ENCODE measurements at places on chromosomes 11 and 22. TPM values are rescaled to one million over a fixed set of nuclear protein-coding genes. Genes with fewer than 3 reads are reported as not detected.

SHANK2 gene
- 1.5 TPM for polyA plus RNA-seq

RNF169 gene
- polyA plus RNA-seq, result 11.7 TPM

GRCh38 chr11:39745401-39745800 lies 1714.1 kb downstream of the LRRC4C start:
- no peak for DNase-seq

- DNase-seq, result no peak
These were observed 90.4 kb downstream of the HIPK3 start for GRCh38 chr11:33347490-33348125.

GRCh38 chr11:121936781-121937447 lies 179.1 kb downstream of the BLID start:
- no peak for DNase-seq

DCHS1 gene
- 53.3 TPM for polyA plus RNA-seq

GANAB gene
- 131 TPM for polyA plus RNA-seq

- DNase-seq, result peak; percentile 68
These were observed 89.0 kb downstream of the ISX start for GRCh38 chr22:35154937-35155387.

GRCh38 chr11:110919241-110919922 lies 207.1 kb upstream of the ARHGAP20 start:
- peak; percentile 48 for DNase-seq

DNA sequence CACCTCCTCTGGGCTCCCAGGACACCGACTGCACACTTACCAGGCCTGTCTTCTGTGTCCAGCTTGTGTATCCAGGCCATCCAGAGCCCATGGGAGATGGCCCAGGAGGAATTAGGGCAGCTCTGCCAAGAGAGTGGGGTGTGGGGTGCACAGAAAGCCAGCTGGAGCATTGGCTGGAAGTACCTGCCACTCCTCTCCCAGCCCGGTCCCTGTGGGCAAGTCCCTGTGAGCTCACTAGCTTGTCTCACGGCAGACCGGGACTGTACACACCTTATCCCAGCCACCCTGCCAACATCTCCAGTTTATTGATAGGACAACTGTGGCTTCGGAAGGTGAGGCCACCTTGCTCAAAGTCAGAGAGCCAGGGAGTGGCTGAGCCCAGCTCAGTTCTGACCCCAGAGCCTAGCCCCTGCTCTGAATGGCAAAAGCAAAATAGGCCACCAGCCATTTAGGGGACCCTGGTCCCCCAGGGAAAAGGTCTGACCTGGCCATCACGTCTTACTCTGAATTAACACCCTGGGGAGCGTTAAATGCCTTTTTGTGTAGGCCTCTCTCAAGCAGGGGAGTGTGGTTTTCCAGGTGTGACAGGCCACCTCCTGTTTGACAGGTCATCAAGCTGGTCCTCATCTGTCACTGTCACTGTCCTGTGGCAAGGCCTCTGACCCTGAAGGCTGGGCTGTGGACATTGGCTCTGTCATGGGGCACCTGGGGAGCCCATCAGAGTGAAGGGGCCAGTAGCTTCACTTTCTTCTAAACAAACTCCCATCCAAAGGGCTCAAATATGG lies 15.1 kb downstream of the UQCR10 start:
- DNase-seq, result peak; percentile 14

GRCh38 chr11:121104312-121104762 lies 3.3 kb downstream of the TECTA start:
- peak; percentile 97 for DNase-seq

C22orf42 gene
- polyA plus RNA-seq, result not detected

DNA sequence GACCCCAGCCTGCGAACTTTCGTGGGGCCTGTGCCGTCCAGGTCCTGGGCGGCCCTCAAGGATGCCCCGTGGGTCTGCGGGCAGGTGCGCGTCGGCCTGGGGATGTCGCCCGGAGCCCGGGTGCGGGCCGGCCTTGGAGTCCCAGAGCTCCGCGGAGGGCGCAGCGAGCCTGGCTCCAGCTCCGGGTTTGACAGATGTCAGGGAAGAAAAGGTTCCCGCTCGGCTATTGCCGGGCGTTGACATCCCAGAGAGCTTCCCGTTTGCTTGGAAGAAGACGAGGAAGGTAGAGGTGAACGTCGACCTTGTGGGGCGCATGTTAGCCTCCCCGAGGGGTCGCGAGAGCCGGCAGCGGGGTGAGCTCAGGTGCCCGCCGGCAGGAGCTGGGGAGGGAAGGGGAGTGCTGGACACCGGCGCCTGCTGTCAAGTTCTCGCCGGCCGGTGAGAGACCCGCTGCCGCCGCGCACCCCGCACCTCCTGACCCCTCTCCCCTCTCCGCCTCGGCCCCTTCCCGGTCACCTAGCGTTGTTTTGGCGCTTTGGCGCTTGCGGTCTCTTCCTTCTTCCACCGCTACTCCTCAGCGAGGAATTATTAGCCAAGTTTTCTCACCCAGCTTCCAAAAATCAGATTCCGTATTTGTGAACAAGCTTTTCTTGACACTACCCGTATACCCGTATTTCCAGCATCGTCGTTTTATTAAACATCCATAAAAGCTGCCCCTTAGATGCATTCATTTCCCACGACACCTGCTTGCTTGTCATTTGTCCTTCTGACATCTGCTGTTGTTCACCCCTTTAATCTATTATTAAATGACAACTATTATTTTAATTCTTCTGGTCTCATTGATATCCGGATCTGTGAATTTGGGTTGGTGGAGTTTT lies 1.3 kb downstream of the BMAL1 start:
- DNase-seq, result peak; percentile 16

GRCh38 chr22:40504285-40505249 lies 132.0 kb downstream of the MRTFA start:
- DNase-seq, result no peak

MFRP gene
- polyA plus RNA-seq, result not detected

DNA sequence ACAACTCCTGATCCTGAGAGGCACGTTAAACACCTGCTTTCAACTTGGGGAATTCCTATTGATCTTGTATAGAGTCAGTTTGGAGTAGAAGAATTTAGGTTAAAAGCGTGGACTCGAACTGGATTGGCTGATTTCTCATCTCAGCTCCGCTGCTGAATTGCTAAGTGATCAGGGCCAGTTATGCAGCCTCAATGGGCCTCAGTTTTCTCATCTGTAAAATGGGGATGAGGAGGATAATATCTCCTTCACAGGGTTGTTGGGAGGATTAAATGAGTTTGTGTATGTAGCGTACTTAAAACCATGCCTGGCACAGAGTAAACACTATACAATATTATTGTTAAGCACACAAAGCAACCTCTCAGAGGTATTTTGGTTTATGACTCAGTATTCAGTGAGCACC lies 53.2 kb upstream of the HEPHL1 start:
- no peak for DNase-seq

GRCh38 chr11:69486773-69487291 lies 5.4 kb downstream of the LINC01488 start:
- peak; percentile 67 for DNase-seq

- no peak for DNase-seq
These were observed 70.8 kb downstream of the KCNQ1 start for GRCh38 chr11:2515401-2516275.

ELFN2 gene
- 0.67 TPM for polyA plus RNA-seq

HBE1 gene
- 17.1 TPM for polyA plus RNA-seq

PHLDA2 gene
- polyA plus RNA-seq, result 1.1 TPM

GRCh38 chr11:335779-336658 lies 15.4 kb upstream of the IFITM3 start:
- DNase-seq, result peak; percentile 92

GRCh38 chr11:65744026-65744698 lies 23.6 kb upstream of the RNASEH2C start:
- DNase-seq, result peak; percentile 16

DNA sequence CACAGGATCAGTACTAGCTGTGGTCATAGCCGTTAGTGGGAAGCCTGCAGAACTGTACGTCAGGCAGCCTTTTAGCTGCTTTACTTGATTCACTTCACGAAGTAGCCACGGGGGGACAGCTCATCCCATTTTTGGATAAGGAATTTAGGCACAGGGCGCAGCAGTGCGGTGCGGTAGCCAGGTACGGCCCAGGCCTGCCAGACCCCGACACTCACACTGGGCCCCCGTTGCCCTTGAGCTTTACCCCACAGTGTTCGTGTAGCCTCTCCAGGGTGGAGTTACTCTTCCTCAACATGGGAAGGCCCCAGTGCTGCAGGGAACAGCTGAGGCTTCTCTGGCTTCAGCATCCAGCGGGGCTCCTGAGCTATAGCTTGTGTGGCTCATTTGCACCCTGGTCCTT lies 59.4 kb downstream of the SBF1 start:
- no peak for DNase-seq

DNA sequence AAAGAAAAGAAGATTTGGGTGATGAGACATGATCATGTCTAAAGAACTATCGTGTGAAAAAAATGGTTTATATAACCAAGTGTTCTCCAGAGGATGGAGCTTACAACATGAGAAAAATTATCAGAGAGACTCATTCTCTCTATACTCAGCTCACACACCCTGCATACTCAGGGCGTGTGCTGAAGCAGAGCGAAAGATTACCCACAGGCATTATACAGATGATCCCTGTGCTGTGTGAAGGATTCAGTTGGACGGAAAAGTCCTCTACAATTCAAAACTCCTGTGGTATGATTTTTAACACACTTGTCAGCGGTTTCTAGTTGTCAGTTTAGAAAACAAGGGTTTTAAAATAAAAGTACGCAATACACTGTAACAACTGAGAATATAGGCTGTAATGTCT lies 267.3 kb downstream of the DLG2 start:
- DNase-seq, result no peak

DNA sequence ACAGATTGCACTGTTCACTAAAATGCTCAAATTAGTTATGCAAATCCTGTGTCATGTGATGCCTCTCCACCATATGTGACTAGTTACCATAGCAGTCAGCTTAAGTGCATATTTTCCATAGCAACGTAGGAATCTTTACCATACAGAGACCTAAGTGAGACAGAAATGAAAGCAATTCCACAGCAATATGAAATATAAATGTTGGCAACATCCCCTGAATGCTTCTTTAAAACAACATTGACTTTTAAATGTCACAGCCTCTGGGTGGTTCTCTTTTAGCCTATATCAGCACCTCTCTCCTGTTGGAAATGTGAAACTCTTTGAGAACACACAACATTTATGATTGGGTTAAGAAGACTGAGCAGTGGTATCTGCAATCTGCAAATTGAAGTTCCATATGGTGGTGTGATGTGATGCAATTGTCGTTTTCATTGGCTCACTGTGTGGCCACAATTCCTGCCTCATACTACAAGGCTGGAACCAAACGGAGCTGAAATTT lies 814.6 kb downstream of the DLG2 start:
- peak; percentile 70 for DNase-seq

GRCh38 chr11:133228471-133229329 lies 303.6 kb downstream of the OPCML start:
- peak; percentile 47 for DNase-seq

GRCh38 chr11:119106564-119107537 lies at the start of gene C2CD2L:
Gene C2CD2L, plus strand, starts transcription at chr11:119107344. Its CDS starts 398 bp downstream, at chr11:119107742.
- peak; percentile 96 for DNase-seq

GRCh38 chr11:114397349-114397982 lies 2.8 kb downstream of the C11orf71 start:
- DNase-seq, result no peak

GRCh38 chr22:36469094-36469710 lies 12.2 kb downstream of the TXN2 start:
- no peak for DNase-seq

DNA sequence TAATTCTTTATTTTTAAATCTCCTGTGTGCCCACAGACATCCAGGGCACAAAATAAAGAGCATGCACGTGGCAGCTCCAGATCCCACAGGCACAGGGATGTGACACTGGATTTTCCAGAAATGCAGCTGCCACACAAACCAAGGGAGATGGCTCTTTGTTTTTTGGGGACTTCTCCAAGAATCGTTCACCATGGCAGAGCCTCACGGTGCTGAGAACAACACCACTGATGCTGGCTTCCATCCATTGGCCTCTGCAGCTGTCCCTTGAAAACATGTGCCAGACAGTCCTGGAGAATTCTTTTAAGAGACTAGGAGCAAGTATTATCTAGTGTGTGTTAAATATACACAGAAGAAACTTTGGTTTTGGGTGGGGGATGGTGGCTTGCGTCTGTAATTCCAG lies 108.4 kb upstream of the SLC22A12 start:
- peak; percentile 85 for DNase-seq

DNA sequence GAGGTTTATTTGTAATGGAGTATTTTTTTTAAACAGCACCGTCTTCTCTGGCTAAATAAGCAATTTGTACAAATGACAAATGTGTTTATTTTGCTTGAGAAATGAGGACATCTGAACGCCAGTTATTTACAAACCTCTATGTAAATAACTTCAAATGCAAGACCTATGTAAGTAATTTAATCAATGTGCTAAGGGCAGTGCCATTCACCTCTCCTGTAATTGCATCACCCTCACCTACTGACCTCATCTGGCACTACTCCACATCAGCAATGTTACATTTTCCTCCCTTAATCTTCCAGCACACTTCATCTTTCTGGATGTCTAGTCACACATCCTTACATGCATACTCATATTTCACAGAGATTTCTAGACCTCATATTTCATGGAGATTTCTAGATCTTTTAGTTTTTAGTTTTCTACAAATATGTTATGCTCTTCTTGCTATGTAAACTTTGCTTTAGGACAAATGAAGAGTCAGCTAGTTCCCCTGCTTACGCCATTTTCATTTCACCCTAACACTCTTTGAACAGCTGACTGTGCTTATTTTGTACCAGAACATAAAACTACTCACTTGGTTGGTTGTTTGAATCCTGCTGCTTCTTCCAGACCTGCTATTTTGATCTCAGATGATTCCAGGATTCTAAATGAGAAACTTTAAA lies 238.6 kb downstream of the GRM5 start:
- DNase-seq, result no peak

TSGA10IP gene
- polyA plus RNA-seq, result not detected

- no peak for DNase-seq
These were observed 2.8 kb upstream of the CRACR2B start for GRCh38 chr11:824942-825341.

GRCh38 chr11:19822531-19822930 lies 109.9 kb downstream of the NAV2 start:
- no peak for DNase-seq

- peak; percentile 64 for DNase-seq
These were observed 19.6 kb upstream of the CCDC134 start for GRCh38 chr22:41780746-41781505.

DNA sequence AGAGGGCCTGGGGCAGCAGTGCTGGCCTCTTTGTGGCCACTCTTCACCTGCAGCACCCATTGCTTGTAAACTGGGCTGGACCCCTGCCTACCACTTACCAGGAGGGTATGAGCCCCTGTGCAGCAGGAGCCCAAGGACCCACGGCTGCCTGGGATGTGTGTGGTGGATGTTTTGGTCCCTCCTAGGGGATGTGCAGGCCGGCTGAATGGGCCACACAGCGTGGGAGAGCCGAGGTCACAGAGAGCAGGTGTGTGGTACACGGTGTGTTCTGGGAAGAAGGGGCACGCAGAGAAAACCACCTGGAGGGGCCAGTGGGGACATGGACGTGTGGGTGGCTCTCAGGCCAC lies 19.3 kb upstream of the GNB1L start:
- DNase-seq, result no peak

DNA sequence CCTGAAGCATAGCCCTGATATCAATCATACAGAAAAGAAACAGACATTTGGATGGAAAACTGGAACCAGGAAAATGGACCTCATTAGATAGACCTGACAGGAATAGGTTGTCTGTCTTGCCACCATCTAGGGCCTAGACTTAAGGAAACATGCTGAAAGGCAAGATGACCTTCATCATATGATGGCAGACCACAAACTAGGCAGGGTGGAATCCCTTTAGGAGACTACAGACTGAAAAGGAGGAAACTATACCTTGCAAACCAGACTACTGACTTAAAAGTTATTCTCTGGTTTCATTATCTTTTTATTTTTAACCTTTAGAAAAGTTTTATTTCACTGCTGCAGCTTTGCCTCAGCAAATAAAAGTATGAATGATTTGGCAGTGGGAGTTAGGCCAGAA lies 20.3 kb downstream of the SBF2 start:
- DNase-seq, result no peak
